ENCODE measurements at places on chromosomes 2 and 18.

DNA sequence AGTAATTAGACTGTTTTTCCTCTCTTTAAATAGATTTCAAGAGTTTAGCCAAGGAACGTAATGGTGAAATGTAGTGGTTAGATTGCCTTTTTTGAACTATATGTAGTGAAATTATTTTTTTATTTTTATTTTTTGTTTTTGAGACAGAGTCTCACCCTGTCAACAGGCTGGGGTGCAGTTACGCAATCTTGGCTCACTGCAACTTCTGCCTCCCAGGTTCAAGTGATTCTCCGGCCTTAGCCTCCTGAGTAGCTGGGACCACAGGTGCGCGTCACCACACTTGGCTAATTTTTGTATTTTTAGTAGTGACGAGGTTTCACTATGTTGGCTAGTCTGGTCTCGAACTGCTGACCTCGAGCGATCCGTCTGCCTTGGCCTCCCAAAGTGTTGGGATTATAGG, 60.8 kb downstream of the BIRC6 start:
- DNase-seq: no peak

DNA sequence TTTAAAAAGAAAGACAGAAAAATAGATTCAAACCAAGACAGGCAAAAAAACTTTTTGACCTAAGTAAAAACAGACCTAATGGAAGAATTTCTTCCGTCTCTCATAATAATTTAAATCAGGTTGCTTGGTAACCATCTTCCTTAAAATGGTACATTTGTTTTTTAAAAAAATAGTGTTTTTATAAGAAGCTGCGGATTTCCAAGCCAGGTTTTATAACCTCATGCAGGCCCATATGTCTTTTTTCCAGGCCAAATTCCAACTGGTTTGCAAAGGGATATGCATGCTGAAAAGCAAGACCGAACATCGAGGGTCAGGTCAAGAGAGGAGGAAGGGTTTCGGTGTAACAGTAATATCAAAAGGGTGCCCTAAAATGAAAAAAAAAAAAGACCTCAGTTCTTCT, 172.9 kb downstream of the MAIP1 start:
- no peak for DNase-seq

- no peak for DNase-seq
These were observed 75.2 kb upstream of the CD302 start for GRCh38 chr2:159873258-159873657.

GRCh38 chr18:55003695-55004094, 44.4 kb upstream of the CCDC68 start:
- no peak for DNase-seq

GRCh38 chr2:227510620-227510958, 38.6 kb downstream of the AGFG1 start:
- no peak for DNase-seq

DNA sequence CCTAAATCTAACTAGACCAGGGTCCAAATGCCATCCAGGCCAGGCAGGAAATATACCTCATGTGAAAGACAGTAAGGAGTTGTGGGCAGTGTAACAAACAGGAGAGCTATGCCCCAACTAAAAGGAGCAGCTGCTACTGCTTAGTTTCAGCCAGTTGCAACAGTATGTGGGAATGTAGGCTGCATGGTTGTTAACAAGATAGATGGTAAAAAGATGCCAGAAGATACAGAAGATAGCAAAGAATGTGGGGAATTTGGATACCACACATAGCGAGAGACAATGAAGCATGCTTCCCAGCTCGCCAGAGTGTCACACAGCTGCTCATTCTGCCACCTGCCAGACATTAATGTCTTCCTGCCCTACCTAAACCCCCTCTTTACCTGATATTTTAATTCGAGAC, 39.4 kb upstream of the CYBRD1 start:
- DNase-seq: no peak

GRCh38 chr2:241350530-241350877, 5.6 kb upstream of the FARP2 start:
- DNase-seq: no peak

DNA sequence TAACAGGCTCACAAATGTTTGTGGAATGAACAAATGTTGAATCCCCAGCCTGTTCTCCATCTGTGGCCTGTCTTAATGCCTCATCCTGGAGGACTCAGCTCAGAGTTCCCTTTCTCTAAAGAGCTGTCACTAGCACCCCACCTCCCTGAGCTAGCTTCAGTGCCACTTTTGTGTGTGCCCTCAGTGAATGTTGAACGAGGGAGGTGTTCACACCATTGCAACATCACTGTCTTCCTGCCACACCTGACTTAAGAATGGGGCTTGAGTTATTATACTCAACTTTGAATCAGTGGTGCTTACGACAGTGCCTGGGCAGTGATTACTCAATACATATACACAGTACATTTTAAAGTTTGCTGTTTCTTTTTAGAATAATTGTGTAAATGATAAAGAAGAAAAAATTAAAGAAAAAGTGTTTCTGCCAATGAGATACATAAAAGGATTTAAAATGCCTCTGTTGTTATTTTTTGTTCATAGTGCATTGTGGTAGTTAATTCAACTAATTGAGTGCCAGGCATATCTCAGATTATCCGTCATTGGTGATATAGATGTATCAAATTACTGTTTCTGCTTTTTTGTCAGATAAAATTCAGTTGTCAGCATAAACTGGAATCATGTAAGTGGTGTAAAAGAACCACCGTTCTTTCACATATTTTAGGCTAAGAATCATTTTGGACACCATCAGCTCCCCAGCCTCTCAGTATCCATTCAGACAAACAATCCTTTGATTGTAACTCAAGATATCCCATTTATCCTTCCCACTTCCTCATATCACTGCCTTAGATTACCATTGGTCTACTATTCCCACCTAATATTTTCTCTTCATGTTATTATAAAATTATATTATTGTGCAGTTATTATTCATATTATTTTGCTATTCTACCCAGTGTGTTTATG, 304.7 kb downstream of the PTPRM start:
- DNase-seq: no peak

DNA sequence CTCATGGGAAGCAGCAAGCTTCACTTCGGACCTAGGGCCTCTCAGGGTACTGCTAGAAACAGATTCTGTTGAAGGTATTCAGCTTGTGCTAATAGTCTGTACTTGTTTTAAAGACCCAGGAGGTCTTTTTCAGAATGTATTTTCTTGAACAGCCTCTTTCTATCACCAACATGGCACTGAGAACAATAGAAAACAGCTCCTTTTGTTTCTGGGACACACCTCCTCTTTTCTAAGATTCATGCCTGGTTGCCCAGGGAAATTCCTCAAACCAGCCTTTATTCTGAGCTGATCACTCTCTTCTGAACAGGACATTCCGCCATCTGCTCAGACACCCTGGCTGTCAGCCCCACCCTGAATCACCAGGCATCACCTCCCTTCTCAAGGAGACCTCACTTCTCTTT, 389.6 kb downstream of the TGIF1 start:
- no peak for DNase-seq

GRCh38 chr2:32947076-32947483, 327 bp downstream of the LTBP1 start:
- DNase-seq: no peak

DNA sequence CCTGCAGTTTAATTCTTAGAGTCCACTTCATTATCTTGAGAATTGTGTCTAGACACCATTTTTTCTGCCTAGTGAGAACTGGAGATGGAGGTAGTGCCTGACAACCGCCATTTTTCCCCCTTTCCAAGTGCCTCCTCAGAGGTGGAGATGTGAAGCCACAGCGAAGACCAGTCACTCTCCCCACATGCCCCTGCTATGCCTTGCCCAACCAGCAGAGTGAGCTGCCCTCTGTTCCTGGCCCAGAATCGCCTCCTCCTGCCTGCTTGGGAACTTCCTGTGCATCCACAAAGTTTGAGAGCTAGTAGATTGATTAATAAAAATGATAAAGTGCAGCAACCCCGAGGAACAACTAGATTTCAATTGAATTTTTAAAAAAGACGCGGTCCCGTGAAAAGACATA, 123.3 kb downstream of the CLIP4 start:
- DNase-seq: no peak

DNA sequence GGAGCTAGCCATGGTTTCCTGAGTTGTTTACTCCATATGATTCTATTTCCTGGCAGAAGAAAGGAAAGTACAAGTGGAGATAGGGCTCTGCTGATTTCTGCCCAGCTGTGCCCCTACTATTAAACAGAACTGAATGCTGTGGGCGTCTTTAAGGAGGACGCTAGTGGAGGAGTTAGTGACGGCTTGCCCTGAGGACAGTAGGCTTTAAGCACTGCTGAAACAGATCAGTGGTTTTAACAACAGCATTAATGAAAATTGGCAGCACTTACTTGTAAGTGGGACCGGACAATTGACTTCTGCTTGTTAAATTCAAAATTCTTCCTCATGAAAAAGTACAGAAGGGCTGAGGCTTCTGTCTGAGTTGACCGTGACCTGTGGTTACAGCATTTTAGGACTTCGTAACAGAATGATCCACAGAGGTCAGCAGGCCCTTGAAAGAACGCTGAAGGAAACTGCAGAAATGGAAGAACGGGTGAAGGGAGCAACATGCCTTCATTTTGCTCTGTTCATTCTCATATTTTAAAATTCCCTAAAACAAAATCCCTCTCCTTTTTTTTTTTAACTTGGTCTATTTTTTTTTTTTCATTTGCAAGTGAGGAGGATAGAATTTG, 80.6 kb upstream of the CCDC195 start:
- DNase-seq: no peak

DNA sequence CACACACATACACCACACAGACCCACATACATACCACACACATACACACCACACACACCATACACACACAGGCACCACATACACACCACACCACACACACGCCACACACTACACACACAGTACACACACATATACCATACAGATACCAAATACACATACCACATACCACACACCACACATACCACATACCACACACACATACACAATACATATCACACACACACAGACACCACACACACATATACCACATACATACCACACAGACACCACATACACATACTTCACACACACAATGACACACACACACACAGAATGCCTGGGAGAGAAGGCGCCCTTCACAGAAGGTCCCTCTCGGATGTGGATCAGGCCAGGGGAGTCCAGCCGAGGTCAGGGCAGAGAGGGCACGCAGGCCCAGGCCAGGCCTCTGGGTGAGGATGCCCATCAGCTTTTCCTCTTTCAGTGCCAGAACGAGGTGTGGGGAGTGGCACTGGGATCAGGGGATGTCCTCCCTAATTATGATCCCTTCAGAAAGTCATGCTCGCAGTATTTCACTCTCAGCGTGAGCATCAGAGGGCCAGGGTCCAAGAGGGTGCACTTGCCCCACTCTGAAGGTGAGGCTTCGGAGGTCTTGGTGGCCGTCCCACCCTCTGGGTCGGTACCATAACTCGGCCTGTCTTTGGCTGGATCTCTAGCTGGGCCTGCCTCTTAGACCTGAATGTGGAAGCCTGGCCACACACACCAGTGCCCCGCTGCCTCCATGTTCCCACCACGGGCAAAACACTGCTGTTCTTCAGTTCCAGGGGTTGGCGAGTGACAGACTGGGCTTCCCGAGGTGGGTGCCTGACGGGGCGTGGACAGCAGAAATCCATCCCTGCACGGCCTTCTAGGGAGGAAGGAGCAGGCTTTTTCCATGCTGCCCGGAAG, 70.6 kb upstream of the ODC1 start:
- DNase-seq: no peak

GRCh38 chr18:25230658-25231326, 121.2 kb downstream of the ZNF521 start:
- no peak for DNase-seq

- DNase-seq: no peak
These were observed 205.9 kb downstream of the MYO1B start for GRCh38 chr2:191451116-191451515.
